Activated T-helper 1 cell treated with anti-CD3 and anti-CD28 coated beads, Interleukin-2, amount 50 U/mL, for 16 hours (primary cell): ENCODE measurements at places on chromosomes 2 and 18.

GRCh38 chr2:37192551-37192950 lies 3.7 kb upstream of the CEBPZOS start:
- DNase-seq: no peak

DNA sequence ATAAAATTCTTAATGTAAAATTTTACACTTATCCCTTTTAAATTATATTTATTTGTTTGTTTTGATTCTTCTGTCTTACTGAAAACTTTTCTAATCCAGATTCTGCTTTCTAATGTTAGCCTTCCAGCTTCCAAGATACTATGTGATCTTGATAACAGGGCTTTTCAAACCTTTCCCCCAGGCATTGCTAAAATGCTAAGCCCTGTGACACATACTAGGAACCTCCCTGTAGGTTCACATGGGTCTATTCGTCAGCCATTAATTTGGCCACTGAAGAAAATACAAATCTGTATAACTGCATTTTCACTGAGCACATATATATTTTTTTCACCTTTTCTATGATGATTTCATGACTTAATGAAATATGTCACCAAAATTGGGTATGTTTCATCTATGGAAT lies 92.8 kb upstream of the MAP4K3 start:
- DNase-seq: no peak

DNA sequence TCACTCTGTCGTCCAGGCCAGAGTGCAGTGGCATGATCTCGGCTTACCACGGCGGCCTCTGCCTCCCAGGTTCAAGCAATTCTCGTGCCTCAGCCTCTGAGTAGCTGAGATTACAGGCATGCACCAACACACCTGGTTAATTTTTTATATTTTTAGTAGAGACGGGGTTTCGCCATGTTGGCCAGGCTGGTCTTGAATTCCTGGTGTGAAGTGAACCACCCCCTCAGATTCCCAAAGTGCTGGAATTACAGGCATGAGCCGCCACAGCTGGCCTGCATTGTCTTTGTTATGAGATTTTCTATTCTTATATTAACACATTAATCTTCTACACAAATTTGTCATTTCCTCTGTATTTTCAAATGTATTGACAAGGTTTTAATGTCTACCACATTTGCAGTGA lies 75.2 kb downstream of the SEPTIN10 start:
- DNase-seq: no peak

DNA sequence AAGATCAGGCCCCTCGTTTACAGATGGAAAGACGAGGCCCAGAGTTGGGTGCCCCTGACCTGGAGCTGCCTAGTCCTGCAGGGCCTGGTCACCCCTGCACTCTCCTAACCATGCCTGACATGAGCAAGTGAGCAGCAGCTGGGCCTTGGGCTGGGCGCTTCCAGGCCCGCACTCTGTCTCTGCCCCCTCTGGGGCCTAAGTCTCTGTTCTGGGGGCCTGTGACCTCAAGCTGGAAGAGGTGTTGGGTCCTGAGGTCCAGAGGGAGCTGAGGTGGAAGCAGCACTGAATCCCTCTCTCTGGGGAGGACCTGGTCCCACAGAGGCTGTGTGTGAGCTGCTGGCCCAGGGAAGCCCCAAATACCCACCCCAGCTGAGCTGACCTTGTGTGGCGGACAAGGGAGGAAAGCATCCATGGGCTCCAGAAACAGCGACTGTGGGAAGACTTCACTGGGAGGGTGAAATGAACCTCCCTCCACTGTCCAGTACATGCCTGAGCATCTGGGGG lies 46.1 kb upstream of the GPC1 start:
- DNase-seq: no peak

DNA sequence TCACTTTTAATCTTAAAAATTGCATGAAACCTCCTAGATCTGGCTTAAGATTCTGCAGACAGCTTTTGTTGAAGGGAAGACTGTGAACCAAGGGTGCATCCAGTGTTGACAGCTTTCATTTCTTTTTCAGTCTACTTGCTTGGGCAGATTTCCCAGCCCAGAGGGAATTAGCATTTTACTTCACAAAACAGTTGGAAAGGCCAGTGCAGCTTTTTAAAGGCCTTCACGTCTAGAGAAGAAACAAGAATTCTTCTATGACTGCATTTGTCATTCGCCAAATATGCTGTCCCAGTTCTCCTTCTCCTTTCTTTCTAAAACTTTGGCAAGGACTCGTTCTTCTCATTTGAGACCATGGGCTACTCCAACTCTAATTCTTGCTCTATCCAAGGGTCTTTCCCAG lies 17.4 kb downstream of the NTSR2 start:
- DNase-seq: no peak

DNA sequence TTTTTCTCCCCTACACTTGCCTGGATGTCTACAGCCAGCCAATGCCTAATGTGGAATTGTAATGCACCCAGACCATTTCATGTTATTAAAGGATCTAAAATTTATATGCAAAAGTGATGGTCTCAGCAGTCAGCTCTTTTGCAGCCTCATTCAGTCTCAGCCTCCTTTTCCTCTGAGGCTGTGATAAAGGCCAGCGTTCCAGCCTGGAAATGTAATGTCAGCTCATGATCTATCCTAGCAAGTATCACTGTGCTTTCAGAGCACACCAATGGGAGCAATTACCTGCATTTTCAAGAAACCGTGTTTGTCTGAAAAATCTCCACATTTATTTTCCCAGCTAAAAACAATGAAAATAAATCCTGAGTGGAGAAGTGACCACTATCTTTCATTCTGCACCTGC lies 274.6 kb downstream of the CDH20 start:
- DNase-seq: no peak

DNA sequence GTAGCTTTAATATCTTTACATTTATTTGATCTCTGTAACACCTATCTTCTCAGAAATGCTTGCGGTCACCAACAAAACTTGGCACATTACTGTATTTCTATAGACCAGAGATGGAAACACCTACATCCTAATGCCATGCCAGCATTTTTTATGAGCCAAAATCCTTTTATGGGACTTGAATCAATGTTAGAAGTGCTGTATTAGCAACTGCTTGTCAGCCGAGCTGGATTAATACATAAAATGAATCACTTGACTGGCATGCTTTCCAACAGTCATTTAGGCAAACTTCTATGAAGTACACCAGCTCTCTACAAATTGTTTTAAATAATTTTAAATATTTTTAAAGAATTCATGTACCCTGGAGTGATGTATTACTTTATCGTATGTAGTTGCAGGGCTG lies 272.9 kb upstream of the NRP2 start:
- no peak for DNase-seq

DNA sequence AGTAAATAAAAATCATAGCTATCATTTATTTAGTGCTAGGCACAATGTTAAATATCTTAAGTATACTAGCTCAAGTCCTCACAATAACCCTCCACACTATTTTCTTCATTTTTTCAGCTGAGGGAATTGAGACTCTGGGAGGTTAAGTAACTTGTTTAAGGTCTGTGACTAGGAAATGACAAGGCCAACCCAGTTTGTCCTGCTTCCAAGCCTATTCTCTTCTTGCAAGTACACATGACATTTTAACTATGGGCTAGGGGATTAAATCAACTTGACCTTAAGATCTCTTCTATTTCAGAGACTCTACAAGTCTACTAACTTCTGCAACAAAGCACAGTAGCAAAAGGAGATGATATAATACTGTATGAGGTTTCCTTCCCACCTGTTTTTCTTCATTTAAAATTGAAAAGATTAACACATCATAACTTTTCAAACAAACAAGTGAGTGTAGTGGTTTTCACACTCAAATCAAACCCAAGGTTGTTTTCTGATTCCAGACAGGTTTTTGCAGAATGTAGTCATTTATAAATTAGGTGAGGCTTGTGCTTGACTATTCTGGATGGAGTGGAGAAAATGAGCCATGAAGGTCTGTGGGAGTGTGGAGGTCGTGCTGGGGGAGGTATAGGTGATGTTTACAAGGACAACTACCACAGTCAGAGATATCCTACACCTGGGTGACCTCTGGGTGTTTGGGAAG lies 57.0 kb downstream of the CD28 start:
- DNase-seq: no peak
